Activated CD4-positive, alpha-beta T cell treated with anti-CD3 and anti-CD28 coated beads, Interleukin-2, amount 50 U/mL, for 48 hours (primary cell): ENCODE measurements at places on chromosomes 2 and 18.

DNA sequence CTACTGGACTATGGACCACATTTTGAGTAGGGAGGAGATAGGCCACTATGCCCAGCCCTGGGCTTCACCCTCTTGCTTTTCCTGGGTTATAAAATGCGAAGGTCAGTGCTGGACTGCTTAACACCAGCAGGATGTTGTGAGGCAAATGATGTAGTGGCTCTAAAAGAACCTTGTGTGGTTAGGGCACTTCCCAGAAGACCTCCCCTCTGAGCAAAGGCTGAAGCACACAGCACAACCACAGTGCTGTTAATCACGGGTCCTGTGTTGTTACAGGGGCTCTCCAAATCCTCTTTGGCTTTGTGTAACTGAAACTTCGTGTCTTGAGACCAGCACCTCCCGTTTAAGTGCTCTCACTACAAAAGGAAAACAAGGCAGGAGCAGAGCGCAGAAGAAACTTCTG is 166.9 kb downstream of the KLHL29 start:
- no peak for DNase-seq

DNA sequence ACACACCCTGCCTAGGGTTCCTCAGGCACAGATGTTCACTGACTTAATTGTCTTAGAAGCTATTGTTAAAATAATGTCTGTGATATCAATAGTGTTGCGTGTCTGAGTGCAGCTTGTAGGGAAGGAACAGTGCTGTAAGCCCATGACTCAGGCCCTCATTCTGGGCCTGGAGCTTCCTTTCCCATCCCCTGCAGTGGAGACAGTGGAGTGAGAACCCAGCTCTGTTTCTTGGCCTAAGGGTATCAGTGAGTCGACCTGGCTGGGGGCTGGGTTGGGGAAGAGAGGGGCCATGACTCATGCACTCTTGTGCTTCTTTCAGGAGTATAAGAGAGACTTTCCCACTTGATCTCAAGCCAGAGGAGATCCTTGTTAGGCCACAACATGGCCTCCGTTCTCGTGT is 106.8 kb downstream of the HRH4 start:
- no peak for DNase-seq

- DNase-seq = no peak
Measured at GRCh38 chr18:63271148-63271547, 48.4 kb downstream of the BCL2 start.

DNA sequence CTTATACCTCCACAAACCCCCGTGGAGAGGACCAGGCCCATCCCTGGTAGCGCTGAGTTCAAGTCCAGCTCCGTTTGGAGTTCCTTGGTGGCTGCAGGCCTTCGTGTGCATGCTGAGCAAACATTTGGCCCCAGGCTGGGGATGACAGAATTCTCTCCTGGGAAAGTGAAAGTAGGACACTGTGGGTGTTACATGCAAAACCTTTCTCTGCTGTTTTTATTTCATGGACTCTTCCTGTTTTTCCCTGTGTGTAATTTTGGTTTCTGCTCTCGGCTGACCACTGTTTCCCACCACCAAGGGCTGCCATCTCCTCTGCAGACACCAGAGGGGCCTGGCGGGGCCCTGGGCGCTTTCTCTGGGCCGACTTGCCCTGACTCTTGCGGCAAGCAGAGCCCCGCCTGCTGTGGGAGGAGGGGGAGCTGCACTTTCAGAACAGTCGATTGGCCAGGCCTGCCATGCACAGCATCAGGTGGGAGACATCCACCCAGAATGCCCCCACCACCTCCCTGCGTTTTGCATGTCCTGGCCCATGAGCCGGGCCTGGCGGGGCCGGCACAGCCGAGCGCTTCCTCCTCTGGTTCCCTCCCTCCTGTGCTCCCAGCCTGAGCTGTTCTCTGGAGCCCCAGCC is 102.4 kb downstream of the CABLES1 start:
- DNase-seq = peak; percentile 74

DNA sequence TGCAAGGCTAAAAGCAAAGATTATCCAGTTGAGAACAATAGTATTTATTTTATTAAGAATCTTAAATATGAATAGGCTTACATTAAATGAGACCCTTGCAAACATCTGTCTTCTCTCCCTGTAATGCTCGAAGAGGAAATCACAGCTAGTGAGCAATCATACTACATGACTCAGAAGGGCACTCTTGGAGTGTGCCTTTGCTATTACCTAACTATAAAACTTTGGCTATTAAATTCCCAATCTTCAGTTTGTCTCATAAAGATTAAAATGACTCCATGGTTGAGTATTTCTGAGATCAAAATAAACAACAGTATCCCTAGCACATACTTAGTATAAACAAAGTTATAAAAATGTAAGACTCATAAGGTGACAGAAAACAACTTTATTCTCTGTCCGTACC is 296.9 kb downstream of the KCNJ3 start:
- no peak for DNase-seq
